Left lung (tissue), 14 donors: ENCODE measurements at places on chromosomes 4 and X. TPM values are rescaled to one million over a fixed set of nuclear protein-coding genes. Genes with fewer than 3 reads are reported as not detected.

Gene CLDN22
- total RNA-seq, result not detected

Gene BST1
- total RNA-seq, result 9.0 TPM

Gene LGI2
- 7.7 TPM for total RNA-seq

Gene ANOS1
- 38.0 TPM for total RNA-seq

Gene TMEM164
- total RNA-seq, result 60.0 TPM

Gene SORCS2
- total RNA-seq, result 6.5 TPM

Gene RPGR
- total RNA-seq, result 10.6 TPM

Gene SH2D1A
- 1.1 TPM for total RNA-seq

Gene FSTL5
- total RNA-seq, result not detected
